PC-9 (cell line): ENCODE measurements at places on chromosomes 2 and 18. TPM values are rescaled to one million over a fixed set of nuclear protein-coding genes. Genes with fewer than 3 reads are reported as not detected.
A peak's percentile ranks its signal among the peaks of the same experiment; 100 is the strongest.

DNA sequence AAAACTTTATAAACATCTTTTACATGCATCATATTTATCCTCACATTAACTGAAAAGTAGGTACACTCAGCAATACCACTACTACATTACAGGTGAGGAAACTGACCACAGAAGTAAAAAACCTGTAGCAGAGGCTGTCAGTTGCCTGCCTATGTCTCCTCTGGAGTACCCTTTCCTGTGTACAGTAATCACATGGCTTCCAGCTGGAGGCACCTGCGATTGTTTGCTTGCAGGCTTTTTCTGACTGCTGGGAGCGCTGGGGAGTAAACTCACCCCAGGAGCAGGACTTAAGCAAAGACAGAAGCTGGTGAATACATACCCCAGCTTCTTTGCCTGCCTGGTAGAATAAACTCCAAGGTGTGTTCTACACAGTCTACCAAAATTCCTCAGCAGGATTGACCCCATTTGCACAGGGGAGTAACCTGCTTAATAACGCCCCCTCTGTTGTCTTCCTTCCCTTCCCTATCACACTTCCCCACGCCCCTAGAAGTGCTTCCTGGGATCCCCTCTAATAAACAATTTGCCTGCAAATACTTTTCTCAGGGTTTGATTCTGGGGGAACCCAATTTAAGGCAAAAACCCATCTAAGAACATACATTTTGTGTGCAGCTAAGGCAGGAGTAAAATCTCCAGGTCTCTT is 138.9 kb downstream of the PTH2R start:
- no peaks in the 10 kb centered on the region for H3K4me1 ChIP-seq
- no peak for DNase-seq
- no peak overlapping the region for H3K4me3 ChIP-seq
- no peaks in the 10 kb centered on the region for H3K27me3 ChIP-seq
- H3K27ac ChIP-seq: no peak overlapping the region

- no peaks in the 10 kb centered on the region for H3K4me1 ChIP-seq
- no peak for DNase-seq
- no peaks in the 10 kb centered on the region for H3K27me3 ChIP-seq
- H3K36me3 ChIP-seq: peaks cover 8% of the 10 kb centered on the region
- H3K4me3 ChIP-seq: no peak overlapping the region
Measured at GRCh38 chr2:241754042-241754441, 19.6 kb downstream of the D2HGDH start.

DNA sequence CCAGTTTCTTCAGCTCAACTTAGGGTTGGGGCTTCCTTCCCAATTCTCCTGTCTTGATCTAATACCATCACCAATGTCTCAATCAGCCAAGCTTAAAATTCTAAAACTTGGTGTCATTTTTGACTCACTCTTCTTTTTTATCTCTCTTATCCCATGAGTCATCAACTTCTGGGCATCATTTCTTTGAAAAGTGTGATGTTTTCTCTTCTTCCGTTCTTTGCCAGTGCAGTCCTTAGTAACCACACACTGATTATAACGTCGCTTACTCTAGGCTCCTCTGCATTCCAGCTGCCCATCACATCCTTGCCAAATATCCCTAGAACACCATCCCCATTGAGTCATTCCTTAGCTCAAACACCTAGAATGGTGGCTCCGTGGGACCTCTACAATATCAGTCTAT is 27.4 kb upstream of the MRO start:
- H3K27ac ChIP-seq: no peak overlapping the region
- H3K4me3 ChIP-seq: no peak overlapping the region
- H3K27me3 ChIP-seq: no peaks in the 10 kb centered on the region
- no peak for DNase-seq
- H3K4me1 ChIP-seq: no peaks in the 10 kb centered on the region

DNA sequence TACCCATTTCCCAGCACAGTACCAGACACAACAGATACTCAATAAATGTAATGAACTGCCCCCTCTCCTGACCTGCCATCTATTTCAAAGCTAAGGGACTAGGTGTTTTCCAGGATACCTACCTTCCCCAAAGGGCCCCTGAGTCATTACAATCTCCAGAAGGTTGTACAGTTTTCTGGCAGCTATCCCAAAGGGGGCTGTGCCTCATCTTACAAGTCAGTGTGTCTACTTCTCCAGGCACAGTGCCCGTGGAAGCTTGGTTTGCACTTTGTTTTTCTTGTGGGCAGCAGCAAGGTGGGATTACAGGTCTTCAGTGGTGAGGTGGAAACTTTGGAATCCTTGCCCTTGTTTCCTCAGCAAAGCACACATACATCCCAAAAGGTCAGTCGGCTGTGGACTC is 62.8 kb upstream of the CYP26B1 start:
- H3K4me1 ChIP-seq: peaks cover 21% of the 10 kb centered on the region
- no peak overlapping the region for H3K27ac ChIP-seq
- no peaks in the 10 kb centered on the region for H3K27me3 ChIP-seq
- peak; percentile 14 for DNase-seq
- H3K36me3 ChIP-seq: no peaks in the 10 kb centered on the region

DNA sequence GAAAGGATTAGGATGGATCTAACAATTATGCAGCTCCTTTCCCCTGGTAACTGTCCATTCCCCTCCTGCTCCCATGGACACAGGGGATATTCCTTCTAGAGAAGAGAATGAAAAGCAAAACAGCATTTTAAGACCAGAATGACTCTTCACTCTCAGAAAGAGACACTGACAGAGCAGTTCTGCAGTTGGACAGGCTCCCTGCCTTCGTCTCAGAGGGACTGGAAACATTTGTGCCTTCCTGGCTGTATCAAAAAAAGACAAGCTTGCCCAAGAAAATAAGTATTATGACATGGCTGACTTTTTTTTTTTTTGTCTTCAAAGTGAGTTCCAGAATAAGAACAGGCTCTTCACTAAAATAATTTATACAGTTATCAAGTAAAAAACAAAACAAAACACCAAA is 9.5 kb downstream of the PID1 start:
- no peak overlapping the region for H3K4me3 ChIP-seq
- H3K4me1 ChIP-seq: no peaks in the 10 kb centered on the region
- no peak for DNase-seq

- H3K36me3 ChIP-seq: no peaks in the 10 kb centered on the region
- DNase-seq: no peak
- no peak overlapping the region for H3K27ac ChIP-seq
Measured at GRCh38 chr18:58949031-58949430, 84.4 kb downstream of the ZNF532 start.

DNA sequence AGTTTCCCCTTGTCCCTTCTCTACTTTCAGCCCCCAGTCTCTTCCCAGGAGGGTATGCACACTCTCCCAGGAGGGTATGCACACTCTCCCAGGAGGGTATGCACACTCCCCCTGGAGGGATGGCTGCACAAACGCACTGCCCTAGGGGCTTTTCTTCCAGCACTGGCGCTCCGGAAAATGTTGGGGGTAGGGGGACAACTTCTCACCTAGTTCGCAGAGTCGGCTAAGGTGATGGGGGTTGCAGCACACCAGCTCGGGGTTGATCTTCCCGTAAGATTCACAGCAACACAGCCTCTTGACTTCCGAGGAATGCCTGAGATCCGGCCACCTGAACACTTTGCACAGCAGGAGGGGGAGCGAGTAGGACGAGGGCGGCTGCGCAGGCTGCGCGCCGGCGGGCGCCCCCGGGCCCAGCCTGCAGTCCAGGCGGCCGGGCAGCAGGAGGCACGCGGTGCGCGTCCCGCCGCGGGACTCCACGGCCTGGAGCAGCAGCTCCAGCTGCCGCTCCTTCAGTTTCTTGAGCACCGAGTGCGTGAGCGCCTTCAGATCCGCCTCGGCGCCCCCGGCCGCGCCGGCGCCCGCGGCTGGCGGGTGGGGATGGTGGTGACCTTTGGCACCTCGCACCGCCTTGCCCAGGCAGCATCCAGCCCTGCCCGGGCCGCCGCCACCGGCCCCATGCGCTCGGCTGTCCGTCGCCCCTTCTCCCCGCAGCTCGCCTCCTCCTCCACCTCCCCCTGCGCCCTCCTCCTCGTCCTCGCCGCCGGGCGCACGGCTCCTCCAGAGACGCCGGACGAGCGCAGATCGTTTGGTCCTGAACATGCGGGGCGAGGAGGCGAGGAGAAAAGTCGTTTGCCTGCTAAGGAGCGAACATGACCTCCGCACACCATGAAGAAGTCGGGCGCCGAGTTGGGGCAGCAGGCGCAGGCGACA is 894 bp downstream of the SMAD7 start:
- peak; percentile 36 for DNase-seq
- 0 out of 2 replicates have a peak, but pooled peaks cover 7% of the 10 kb centered on the region for H3K36me3 ChIP-seq
- H3K4me1 ChIP-seq: peaks cover 53% of the 10 kb centered on the region
- no peaks in the 10 kb centered on the region for H3K27me3 ChIP-seq
- peak overlapping the region; percentile 75 for H3K4me3 ChIP-seq
- H3K27ac ChIP-seq: peak overlapping the region; percentile 39

- no peak overlapping the region for H3K4me3 ChIP-seq
- H3K36me3 ChIP-seq: no peaks in the 10 kb centered on the region
- no peak overlapping the region for H3K27ac ChIP-seq
- DNase-seq: no peak
Measured at GRCh38 chr2:195534971-195535370, 122.1 kb upstream of the SLC39A10 start.

DNA sequence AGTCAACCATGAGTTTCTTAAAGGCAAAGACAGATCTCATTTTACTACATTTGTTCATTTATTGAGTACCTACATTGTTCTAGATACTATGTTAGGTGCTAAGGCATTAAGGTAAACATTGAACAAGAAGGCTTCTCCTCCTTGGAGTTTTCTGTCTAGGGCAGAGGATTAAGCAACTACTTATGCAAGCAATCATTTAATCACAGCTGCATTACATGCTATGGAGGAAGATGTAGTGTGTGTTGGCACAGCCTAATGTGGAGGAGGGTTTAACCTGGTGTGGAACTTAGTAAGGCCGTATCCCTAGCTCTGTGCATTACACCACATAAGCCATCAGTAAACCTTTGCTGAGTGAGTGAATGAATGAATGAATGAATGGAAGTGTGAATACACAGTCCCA is 106.5 kb upstream of the MAP3K20 start:
- no peak overlapping the region for H3K27ac ChIP-seq
- DNase-seq: no peak
- H3K4me1 ChIP-seq: peaks cover 14% of the 10 kb centered on the region
- no peak overlapping the region for H3K4me3 ChIP-seq

- peaks cover 11% of the 10 kb centered on the region; the same call in 1 of the 2 replicates for H3K4me1 ChIP-seq
- peak overlapping the region; percentile 38; the same call in 1 of the 2 replicates for H3K4me3 ChIP-seq
- peaks cover 24% of the 10 kb centered on the region; the same call in 1 of the 2 replicates for H3K27me3 ChIP-seq
- no peak for DNase-seq
- H3K27ac ChIP-seq: no peak overlapping the region
Measured at GRCh38 chr2:173401716-173402326, 47.1 kb downstream of the CDCA7 start.

DNA sequence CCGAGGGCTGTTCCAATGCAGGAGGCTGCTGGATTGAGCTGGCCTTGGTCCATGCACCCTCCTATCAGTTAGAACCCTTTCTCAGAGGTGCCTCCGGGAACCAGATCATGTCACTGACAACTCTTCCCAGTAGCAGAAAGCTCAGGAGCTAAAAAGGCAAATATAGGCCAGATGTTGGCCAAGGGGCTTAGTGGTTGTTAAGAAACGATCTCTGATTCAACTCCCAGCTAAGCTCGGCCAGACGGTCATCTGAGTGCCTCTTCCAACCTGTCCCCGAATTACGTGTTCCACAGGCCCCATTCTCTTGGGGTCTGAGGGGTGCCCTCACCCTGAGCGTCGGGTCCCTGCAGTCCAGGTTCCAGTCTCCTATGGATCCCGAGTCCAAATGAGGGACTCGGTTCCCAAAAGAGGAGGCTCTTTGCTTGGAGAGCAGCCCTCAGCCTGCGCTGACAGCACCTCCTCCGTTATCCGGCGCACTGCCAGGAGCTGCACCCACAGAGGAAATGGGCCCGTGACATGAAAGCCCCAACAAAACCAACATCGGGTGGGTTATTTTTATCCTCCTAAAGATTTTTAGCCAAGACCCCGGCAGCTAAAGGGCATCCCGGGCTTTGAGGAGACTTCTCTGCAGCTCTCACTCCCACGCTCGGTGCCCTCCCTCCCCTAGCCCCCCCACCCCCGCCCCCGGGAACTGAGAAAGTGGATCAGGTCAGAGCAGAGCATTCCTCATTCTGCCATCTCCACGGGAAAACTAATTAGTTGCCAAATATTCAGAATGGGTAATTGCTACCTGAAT is 106.6 kb upstream of the ID2 start:
- H3K27me3 ChIP-seq: peaks cover 99% of the 10 kb centered on the region
- H3K4me1 ChIP-seq: no peaks in the 10 kb centered on the region
- no peak overlapping the region for H3K27ac ChIP-seq

DNA sequence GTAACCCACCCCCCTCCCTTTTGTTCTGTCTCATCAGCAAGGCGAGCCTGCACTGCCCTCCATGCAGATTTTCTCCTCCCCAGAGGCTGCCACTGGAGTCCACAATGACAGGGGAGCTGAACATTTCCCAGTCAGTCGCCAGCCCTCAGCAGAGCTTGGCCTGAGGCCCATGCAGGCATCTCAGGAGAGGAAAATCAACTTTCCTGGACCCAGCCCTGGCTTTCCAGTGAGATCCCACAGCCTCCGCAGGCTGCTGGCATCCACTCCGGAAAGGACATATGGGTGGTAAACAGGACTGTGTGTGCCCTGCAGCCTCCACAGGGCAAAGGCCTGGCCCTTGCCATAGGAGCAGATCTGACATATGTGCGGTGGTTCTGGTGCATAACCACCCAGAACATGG is 253.8 kb downstream of the TNS1 start:
- H3K27me3 ChIP-seq: 0 out of 2 replicates have a peak, but pooled peaks cover 5% of the 10 kb centered on the region
- no peaks in the 10 kb centered on the region for H3K4me1 ChIP-seq
- DNase-seq: no peak
- H3K27ac ChIP-seq: no peak overlapping the region
- H3K4me3 ChIP-seq: no peak overlapping the region
- H3K36me3 ChIP-seq: no peaks in the 10 kb centered on the region

- H3K36me3 ChIP-seq: peaks cover 8% of the 10 kb centered on the region
- no peaks in the 10 kb centered on the region for H3K27me3 ChIP-seq
- H3K4me3 ChIP-seq: no peak overlapping the region
- no peaks in the 10 kb centered on the region for H3K4me1 ChIP-seq
Measured at GRCh38 chr2:239190361-239190760, 210.5 kb downstream of the HDAC4 start.

DNA sequence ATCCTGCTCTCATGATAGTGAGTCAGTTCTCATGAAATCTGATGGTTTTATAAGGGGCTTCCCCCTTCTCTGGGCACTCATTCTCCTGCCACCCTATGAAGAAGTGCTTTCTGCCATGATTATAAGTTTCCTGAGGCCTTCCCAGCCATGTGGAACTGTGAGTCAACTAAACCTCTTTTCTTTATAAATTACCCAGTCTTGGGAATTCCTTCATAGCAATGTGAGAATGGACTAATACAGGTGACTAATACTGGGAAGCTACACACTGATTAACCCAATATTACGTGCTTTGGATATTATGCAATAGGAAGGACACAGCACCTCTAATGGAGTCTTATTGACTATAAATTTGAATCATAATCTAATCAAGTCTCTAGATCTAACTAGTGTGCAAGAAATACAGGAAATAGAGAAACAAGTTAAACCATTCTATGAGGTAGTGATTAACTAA is 107.2 kb upstream of the ETAA1 start:
- H3K4me1 ChIP-seq: peaks cover 39% of the 10 kb centered on the region
- peak overlapping the region; percentile 3; the same call in 1 of the 2 replicates for H3K4me3 ChIP-seq
- DNase-seq: peak; percentile 97
- H3K27me3 ChIP-seq: no peaks in the 10 kb centered on the region
- no peaks in the 10 kb centered on the region for H3K36me3 ChIP-seq

- no peak overlapping the region for H3K4me3 ChIP-seq
- no peaks in the 10 kb centered on the region for H3K36me3 ChIP-seq
- H3K4me1 ChIP-seq: no peaks in the 10 kb centered on the region
- H3K27ac ChIP-seq: no peak overlapping the region
- DNase-seq: no peak
Measured at GRCh38 chr2:167792126-167792525, 455.3 kb downstream of the STK39 start.

Gene NBEAL1
- total RNA-seq: 19.5 and 20.7 TPM in 2 replicates

Gene GPR45
- total RNA-seq: not detected in 2 replicates

Gene SOX11
- not detected in 2 replicates for total RNA-seq

Gene CAPN14
- total RNA-seq: 0.35 TPM in 2 replicates

Gene NHEJ1
- 9.8 and 11.2 TPM in 2 replicates for total RNA-seq

Gene SERPINB11
- not detected in 2 replicates for total RNA-seq
